ENCODE measurements at places on chromosomes 7 and 10. TPM values are rescaled to one million over a fixed set of nuclear protein-coding genes. Genes with fewer than 3 reads are reported as not detected.

GRCh38 chr7:12612622-12613021, 42.1 kb downstream of the SCIN start:
- DNase-seq: no peak

- DNase-seq: no peak
Measured at GRCh38 chr7:87543623-87544022, 57.1 kb downstream of the ABCB1 start.

DNA sequence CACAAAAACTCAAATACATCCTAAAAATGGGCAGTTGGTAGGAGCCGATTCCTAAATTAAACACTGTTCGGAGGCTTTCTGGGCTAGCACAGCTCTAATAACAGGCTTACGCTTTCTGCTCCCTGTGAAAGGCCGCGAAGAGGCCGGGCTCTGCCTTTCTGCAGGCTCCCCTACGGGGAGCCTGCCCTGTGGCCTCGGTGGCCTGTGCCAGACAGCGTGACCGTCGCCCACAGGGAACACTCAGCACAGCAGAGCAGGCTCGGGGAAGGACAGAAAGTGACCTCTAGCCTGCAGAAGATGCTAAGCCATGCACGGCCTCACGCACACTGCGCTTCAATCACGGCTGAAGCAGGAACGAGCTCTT, 64.2 kb downstream of the DIP2C start:
- no peak for DNase-seq

DNA sequence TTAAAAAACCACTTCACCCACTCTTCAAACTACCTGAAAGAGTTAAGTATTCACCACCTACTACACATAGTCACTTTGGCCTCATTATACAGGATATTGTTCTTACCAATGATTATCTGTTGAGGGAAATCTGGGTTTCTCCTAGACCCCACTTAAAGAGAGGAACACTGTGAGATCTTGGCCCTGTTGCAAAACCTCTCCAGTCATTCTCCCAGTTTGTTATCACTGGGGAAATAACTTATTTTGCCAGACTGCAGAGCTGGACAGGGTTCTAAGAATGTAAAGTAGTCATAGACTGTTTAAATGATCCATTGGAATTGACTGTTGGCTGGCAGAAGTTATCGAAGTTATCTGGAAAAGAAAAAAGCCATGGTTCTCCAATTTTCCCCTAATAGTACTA, 143.8 kb downstream of the HGF start:
- peak; percentile 54 for DNase-seq

GRCh38 chr10:42640610-42641229, 2.4 kb upstream of the ZNF33B start:
- DNase-seq: no peak

EPHB4 gene
- 84.2 TPM for total RNA-seq

DNA sequence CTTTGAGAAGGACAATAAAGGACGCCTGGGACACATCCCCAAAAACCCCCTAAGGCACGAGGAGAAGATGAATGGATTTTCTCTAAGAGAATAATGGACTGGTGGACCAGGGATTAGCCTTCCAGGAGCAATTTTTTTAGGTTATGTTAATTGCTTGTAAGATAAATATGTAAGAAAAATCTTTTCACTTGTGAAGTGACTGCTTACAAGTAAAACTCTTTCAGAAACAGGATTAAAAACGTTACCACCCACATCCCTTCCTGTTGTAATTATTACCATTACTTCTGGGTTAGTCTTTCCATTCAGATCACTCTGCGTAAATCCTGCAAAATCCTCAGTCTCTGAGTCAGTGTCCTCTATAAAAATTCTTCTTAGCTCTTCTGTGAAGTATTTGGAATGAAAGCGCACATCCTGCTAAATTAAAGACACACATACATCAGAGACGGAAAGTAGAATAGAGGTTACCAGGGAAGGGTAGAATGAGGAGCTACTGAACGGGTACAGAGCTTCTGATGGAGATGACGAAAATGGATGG, 34.3 kb downstream of the CDCA7L start:
- no peak for DNase-seq

MRLN gene
- not detected for total RNA-seq

DNA sequence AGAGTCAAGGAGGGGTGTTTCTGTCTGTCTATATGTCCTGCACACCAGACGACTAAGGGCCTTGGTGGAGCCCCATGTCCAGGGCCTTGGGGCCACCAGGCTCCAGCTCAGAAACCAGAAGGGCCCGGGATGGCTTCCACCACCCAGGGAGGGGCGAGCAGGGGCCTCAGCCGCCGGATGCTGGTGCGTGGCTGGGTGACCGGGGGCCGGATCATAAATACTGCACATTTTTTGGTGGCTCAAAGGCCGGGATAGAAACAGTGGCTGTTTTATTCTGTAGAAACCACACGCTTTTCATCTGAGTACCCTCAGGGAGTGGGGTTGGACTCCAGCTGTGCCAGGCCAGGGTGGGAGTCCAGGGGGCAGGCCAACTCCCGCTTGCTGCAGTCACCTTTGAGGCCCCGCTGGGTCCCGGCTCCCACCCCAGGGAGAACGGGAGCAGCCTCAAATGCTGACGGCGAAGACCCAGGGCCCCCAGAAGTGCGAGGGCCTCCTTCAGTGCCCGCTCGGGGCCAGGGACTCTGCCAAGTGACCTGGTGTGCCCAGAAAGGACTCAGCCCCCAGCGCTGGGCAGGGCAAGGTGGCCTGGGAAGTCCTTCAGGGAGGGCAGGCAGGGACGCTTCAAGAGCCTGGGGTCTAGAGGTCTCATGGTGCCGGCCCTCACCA, 28.2 kb downstream of the PDGFA start:
- no peak for DNase-seq

RADIL gene
- total RNA-seq: 2.5 TPM

GRCh38 chr10:132118366-132118765, 52.6 kb downstream of the JAKMIP3 start:
- no peak for DNase-seq

GRID1 gene
- total RNA-seq: not detected

- no peak for DNase-seq
Measured at GRCh38 chr7:102310414-102310815, 23.7 kb downstream of the SH2B2 start.

GRCh38 chr7:154916381-154916780, 86.5 kb downstream of the PAXIP1 start:
- DNase-seq: no peak

- no peak for DNase-seq
Measured at GRCh38 chr7:104886651-104887050, 127.4 kb upstream of the KMT2E start.

DNA sequence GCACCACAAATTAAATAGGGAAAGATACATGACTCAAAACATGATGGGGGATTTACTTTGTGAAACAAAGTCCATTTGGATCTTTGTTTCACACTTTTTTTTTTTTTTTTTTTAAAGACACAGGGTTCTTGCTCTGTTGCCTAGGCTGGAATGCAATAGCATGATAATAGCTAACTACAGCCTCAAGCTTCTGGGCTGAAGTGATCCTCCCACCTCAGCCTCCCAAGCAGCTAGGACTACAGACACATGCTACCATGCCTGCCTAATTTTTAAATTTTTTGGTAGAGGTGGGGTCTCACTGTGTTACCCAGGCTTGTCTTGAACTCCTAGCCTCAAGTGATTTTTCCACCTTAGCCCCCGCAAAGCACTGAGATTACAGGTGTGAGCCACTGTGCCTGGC, 172.6 kb upstream of the KLF14 start:
- peak; percentile 57 for DNase-seq

DNA sequence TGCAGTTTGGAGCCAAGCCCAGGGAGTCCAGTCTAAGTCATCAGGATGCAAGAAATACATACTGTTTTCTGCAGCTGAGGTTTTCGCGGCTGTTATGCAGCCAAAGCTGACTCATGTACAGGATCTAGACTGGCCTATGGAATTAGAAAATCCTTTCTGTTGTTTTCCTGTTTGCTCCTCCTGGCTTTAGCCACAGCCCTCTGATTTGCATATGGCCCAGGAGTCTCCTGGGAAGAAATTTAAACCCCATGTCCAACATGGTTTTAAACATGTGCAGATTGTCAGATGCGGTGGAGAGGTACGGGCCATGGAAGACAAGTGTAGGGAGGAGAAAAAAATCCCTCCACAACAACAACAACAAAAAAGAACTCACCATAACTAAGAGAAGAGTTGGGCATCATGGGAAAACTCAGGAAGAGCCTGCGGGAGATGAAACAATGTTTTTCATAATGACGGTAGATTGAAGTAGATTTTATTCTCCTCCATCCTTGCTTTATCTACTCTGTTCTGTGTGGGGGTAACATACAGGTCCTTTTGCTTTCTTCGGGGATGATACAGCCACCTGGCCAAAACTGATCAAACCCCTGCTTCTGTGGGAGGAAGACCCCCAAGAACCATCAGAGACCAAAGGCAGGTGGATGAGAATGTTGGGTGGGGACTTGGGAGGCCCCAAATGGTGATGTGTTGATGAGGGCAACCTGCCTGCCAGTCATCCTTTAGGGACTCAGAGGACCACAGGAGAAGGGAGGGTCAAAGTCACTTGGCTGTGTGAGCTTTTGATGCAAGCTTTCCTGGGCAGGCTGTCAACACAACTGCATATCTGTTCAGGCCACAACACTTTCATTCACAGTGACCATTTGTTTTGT, 29.8 kb upstream of the GNA12 start:
- peak; percentile 96 for DNase-seq

- DNase-seq: no peak
Measured at GRCh38 chr7:148901178-148901577, 17.1 kb upstream of the EZH2 start.

SPDYE17 gene
- not detected for total RNA-seq

TMEM213 gene
- total RNA-seq: not detected

DNA sequence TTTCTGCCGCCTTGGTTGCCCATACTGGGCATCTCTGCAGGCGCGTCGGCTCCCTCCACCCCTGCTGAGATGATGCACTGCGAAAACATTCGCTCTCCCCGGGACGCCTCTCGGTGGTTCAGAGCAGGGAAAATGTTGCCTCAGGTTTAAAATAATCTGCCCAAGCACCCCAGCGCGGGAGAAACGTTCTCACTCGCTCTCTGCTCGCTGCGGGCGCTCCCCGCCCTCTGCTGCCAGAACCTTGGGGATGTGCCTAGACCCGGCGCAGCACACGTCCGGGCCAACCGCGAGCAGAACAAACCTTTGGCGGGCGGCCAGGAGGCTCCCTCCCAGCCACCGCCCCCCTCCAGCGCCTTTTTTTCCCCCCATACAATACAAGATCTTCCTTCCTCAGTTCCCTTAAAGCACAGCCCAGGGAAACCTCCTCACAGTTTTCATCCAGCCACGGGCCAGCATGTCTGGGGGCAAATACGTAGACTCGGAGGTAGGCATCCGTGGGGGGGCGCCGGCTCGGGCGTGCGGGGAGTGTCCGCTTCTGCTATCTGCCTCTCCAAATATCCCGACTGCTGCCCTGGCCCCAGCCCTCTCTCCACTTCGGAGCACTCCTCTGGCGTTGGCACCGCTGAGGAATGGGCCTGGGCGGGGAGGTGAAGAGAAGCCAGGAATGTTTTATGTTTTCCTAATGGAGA, at the start of gene CAV1:
TSS of gene CAV1 (plus strand) at position 428 of the 689 bp plus-strand sequence. CDS start at position 455, 27 bp downstream.
- peak; percentile 100 for DNase-seq

Measured in LHCN-M2 (cell line).